Dorsolateral prefrontal cortex (tissue), 122 donors: ENCODE measurements at places on chromosomes 13 and 19.

DNA sequence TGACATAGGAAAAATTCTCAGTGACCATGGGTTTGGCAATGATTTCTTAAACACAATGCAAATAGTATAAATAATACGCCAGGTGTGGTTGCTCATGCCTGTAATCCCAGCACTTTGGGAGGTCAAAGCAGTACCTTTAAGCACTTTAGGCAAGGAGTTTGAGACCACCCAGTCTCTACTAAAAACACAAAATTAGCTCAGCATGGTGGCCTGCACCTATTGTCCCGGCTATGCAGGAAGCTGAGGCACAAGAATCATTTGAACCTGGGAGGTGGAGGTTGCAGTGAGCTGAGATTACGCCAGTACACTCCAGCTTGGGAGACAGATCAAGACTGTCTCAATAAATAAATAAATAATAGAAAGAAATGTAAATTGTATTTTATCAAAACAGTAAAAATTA lies 356.5 kb upstream of the SLITRK6 start:
- DNase-seq = no peak

GRCh38 chr19:37991176-37991835 lies 84.3 kb downstream of the SIPA1L3 start:
- DNase-seq = no peak

- no peak for DNase-seq
These were observed 1.3 kb downstream of the CDX2 start for GRCh38 chr13:27967736-27968315.

DNA sequence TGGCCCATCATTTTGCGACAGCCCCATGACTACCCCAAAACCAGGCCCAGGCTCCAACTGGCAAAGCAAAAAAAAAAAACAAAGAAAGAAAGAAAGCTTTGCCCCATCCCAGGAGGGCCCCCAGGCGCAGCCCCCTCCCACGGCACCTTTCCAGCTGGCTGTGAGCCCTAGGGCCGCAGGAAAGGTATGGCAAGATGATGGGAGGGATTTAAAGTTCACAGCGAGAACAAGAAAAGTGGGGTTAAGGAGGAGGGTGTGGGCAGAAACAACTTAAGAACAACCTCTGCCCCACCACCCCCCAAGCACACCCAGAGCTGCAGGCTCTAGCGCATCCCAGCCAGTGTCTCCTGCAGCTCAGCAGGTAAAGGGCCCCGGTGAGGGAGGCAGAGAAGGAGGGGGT lies at the start of gene CYP2F1:
Gene CYP2F1, plus strand, starts transcription at position 301 of the 400 bp plus-strand sequence. CDS start 1,757 bp downstream, outside the sequence.
- no peak for DNase-seq

DNA sequence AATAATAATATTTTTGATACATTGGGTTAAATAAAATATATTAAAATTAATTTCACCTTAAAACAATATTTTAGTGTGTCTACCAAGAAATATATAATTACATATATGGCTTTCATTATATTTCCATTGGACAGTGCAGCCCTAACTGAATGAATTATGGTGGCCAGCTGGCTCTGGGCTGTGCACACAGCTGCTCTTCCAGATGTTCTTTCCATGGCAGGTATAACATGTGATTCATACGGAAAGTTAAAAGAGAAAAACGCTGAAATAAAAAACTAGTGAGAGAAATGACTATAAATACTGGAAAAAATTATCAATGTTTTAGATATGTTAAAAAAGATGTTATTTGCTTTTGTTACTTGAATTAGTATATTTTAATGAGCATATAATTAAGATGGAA lies 216.3 kb downstream of the RGCC start:
- DNase-seq = no peak

DNA sequence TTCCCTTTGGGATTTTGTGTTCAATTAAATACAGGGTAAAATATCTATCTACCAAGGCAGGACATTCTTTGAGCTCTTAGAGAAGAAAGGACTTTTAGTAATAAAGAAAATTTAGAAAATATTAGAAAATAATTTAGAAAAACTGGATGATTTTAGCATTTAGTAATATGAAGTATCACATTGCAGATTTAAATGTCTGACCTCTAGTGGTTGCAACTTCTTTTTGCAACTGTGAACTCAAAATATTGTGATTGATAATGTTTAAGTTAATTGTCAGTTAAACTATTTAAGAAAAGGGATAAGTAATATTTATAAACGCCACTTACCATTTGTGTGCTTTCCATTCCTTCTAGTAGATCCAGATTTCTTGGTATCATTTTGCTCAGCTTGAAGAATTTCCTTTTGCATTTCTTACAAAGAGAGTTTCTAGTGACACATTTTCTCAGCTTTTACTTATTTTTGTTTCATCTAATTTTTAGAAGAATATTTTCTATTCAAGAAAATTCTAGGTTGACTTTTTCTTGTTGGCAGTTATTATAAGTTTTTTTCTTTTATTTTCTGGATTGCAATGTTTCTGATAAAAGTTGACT lies 10.3 kb upstream of the POSTN start:
- no peak for DNase-seq

DNA sequence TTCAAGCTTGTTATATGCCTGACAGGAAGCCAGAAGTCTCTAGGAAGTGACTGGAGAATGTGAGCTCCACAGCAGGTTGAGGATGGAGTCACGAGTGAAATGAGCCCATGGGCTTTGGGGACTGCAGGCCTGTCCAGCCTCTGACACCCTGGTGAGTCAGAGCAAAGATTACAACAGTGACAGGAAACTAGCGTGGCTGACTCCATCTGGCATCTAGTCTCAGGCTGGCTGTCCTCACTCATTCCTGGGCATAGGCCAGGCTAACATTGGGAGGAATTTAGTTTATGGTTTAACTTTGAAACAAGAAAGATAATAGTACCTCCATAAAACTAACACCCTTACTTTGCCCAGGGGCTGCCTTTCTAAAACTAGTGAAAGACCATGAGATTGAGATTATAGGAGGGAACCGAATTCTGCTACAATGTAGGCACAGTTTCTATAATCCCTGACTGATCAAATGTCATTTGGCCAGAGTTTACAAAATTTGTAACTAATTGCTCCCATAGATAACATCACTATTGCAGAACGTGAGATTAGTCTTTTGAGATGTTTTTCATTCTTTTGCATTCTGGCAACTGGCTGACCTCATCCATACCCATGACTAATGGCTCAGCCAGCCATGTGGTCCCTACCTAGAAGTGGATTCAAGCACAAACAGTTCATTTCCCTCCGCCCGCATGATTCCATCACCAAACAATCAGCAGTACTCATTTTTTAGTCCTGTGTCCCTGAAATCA lies 28.4 kb downstream of the PSG1 start:
- peak; percentile 10 for DNase-seq
